Mesenchymal stem cell (in vitro differentiated cells and primary cell): ENCODE measurements at places on chromosomes 2 and 18.

DNA sequence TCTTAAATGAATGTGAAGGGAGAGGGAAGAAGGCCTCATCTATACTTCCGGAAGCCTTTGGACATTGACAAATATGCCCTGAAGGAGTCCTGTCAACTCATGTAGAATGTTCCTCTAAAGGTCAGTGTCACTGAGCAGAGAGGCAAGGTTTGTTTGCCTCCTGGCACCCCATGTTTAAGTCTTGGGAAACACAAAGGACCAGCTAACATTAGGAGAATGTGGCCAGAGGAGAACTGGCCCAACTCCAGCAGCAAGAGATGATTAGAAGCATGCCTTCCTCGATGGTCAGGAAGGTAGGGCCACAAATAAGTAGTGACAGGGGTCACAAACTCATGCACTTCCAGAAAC lies 5.7 kb downstream of the DYSF start:
- no peak for DNase-seq

DNA sequence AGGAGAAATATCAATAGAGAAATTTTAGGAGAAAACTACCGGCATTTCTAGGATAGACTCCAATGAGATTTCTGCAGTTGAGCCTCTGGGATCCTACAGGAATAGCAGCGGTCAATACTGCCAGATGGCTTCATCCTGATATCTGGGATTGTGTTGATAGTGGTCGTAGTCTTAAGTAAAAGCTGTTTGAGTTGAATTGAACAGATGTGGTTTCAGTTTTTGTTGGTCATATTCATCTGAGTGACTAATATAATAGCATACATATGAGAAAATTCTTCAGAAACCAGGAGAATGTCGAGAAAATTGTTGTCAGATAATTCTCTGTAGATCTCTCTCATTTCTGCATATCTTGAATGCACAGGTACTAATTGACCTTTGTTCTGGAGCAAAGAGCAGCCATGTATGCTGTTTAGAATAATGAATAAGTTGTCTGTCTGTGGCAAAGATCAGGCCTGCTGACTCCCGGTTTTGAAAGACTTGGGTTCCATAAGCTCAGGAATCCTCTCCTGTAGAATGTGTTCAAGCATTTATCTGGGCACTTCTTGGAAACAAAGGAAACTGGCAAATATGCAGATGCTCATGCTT lies 288.1 kb downstream of the TMX3 start:
- DNase-seq, result no peak

GRCh38 chr2:30235859-30236535 lies 4.7 kb downstream of the LBH start:
- DNase-seq, result no peak

DNA sequence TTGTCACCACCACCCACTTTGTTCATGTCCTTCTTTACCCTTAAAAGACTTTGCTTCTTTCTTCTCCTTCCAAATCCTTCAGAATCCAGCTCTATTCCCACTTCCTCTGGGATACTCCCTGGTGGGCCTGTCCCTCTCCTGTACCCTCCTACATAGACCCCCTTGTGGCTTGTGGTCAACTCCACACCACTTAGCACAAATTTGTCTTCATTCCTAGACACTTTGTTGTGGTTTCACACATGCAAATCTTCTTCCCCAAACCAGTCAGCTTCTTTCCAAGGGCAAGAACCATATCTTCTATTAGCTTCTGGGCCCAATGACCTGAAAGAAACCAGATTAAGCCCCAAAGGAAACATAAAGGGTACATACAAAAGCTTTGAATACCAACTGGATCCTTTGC lies 342.4 kb downstream of the TNS1 start:
- no peak for DNase-seq

DNA sequence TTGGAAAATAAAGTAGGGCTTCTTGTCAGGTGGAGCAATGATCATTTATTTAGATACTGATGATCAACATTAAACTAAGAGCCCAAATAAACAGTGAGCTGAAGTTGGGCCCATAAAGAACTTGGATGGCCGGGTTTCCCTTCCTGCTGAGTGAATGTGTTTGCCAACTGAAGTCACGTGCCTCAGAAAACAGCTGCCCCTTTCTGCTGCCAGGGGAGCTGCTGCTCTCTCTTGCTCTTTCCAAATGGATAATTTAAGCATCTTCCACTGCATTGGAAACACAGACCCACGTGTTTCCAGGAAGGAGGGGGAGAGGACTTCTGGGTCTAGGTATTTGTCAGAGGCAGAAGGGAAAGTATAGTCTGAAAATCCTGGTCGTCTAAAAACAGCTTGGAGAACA lies 22.9 kb upstream of the NCKAP5 start:
- no peak for DNase-seq

DNA sequence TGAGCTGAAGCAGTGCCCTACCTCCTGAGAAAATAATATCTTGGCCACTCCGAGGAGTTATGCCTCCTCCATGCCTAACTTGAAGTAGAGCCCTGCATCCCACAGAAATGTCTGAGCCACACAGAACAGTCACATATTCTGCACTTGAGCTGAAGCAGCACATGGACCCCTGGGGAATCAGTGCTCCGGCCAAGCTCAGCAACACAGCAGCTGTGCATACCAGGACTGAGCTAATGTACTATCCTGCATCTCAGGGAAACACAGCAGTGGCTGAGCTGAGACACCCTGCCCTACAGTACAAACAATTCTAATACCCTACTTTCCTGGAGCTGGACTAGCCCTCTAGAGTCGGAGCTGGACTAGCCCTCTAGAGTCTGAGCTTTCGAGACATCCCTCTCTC lies 166.9 kb downstream of the ZNF516 start:
- DNase-seq, result no peak

- no peak for DNase-seq
Measured at GRCh38 chr2:173204316-173204715, 128.7 kb downstream of the MAP3K20 start.
